Left ventricle myocardium inferior (tissue), 1 donor: ENCODE measurements at places on chromosomes 13 and 19. TPM values are rescaled to one million over a fixed set of nuclear protein-coding genes. Genes with fewer than 3 reads are reported as not detected.
A peak's percentile ranks its signal among the peaks of the same experiment; 100 is the strongest.

USE1 gene
- 27.5 TPM for total RNA-seq

ACER1 gene
- total RNA-seq, result not detected

RYR1 gene
- 0.74 TPM for total RNA-seq

PRKCG gene
- not detected for total RNA-seq

KLK2 gene
- not detected for total RNA-seq

BCL3 gene
- 15.0 TPM for total RNA-seq

GRCh38 chr19:38831142-38831605 is 420 bp downstream of the ECH1 start:
- peak overlapping the region; percentile 97 for H3K27ac ChIP-seq
- peak; percentile 76 for DNase-seq
- peak overlapping the region; percentile 82 for H3K4me3 ChIP-seq
- no peaks in the 10 kb centered on the region for H3K27me3 ChIP-seq
- peaks cover 46% of the 10 kb centered on the region for H3K36me3 ChIP-seq
- H3K4me1 ChIP-seq, result peaks cover 74% of the 10 kb centered on the region

DNA sequence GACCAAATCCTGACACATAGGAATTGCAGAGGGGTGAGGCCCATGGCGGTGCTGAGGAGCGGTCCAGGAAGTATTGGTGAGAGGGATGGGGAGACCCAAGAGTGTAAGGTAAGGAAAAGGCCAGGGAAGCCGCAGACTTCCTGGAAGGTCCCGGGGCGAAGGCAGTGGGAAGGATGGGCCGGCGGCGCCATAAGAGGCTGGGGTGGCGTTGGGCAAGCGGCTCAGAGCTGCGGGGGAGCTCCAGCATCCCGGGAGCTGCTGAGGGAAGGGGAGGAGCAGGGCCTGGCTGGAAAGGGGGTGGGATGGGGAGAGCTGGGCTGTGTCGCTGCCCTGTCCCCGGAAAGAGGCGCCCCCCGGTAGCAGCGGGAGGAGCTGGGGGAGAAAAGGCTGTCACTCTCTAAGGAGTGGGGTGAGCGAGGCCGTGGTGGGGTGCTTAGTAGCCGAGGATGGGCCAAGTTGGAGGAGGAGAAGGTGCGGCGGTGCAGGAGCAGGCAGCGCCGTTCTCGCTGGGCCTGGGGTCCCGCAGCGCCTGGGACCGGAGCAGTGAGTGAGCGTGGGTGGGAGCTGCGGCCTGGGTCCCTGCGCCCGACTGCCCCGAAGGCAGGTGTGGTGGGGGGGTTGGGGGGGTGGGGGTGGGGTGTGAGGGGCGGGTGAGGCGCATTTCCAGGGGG is 30.7 kb downstream of the C1QTNF9 start:
- no peak for DNase-seq
- H3K36me3 ChIP-seq, result no peaks in the 10 kb centered on the region

GRCh38 chr13:110259651-110260050 is 47.3 kb downstream of the COL4A1 start:
- H3K27ac ChIP-seq, result peak overlapping the region; percentile 52
- H3K4me1 ChIP-seq, result peaks cover 84% of the 10 kb centered on the region
- H3K27me3 ChIP-seq, result no peaks in the 10 kb centered on the region

DNA sequence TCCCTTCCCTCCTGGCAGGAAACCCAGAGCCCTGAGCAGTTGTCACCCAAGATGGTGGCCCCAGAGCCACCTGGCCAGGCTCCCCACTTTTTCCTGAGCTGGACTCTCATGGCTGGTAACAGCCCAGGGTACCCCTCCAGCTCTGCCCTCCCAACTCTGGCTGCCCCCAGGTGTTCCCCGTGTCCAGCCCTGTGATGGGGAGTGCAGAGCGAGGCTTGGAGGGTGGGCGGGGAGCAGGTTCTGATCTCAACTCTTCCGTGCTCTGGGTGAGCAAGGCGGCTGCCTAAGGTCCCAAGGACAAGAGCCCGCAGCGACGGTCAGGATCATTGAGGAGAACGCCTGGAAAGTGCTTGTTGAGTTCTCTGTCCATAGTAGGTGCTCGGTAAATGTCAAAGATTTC is 54.7 kb upstream of the GAS6 start:
- no peaks in the 10 kb centered on the region for H3K36me3 ChIP-seq
- no peaks in the 10 kb centered on the region for H3K4me1 ChIP-seq
- no peak overlapping the region for H3K4me3 ChIP-seq
- DNase-seq, result no peak
- no peak overlapping the region for H3K27ac ChIP-seq
- peaks cover 41% of the 10 kb centered on the region for H3K27me3 ChIP-seq

DNA sequence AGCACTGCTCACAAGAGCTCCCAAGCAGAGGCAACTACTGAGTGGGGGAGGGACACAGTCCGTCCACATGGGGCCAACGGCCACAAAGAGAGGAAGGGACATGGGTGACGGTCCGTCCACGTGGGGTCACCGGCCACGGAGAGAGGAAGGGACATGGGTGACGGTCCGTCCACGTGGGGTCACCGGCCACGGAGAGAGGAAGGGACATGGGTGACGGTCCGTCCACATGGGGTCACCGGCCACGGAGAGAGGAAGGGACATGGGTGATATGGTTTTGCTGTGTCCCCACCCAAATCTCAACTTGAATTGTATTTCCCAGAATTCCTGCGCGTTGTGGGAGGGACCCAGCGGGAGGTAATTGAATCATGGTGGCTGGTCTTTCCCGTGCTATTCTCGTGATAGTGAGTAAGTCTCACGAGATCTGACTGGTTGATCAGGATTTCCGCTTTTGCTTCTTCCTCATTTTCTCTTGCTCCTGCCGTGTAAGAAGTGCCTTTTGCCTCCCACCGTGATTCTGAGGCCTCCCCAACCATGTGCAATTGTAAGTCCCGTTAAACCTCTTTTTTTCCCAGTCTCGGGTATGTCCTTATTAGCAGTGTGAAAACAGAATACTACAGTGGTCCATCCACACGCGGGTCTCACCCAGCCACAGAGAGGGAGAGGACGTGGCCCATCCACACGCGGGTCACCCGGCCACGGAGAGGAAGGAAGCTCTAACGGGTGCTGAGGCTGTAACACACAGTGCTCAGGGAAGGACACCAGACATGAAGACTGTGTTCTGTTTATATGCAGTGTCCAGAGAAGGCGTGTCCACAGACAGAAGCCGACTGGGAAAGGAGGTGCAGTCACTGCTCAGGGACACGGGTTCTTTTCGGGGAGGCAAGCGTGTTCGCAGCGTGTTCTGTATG is 48.5 kb downstream of the GAS6 start:
- H3K27ac ChIP-seq, result no peak overlapping the region
- no peaks in the 10 kb centered on the region for H3K36me3 ChIP-seq
- H3K27me3 ChIP-seq, result no peaks in the 10 kb centered on the region
- H3K4me1 ChIP-seq, result peaks cover 58% of the 10 kb centered on the region
- peak overlapping the region; percentile 41 for H3K4me3 ChIP-seq

- H3K36me3 ChIP-seq, result no peaks in the 10 kb centered on the region
- no peak overlapping the region for H3K4me3 ChIP-seq
- no peak for DNase-seq
- no peaks in the 10 kb centered on the region for H3K4me1 ChIP-seq
Measured at GRCh38 chr19:8126511-8126910, 22.9 kb downstream of the FBN3 start.

DNA sequence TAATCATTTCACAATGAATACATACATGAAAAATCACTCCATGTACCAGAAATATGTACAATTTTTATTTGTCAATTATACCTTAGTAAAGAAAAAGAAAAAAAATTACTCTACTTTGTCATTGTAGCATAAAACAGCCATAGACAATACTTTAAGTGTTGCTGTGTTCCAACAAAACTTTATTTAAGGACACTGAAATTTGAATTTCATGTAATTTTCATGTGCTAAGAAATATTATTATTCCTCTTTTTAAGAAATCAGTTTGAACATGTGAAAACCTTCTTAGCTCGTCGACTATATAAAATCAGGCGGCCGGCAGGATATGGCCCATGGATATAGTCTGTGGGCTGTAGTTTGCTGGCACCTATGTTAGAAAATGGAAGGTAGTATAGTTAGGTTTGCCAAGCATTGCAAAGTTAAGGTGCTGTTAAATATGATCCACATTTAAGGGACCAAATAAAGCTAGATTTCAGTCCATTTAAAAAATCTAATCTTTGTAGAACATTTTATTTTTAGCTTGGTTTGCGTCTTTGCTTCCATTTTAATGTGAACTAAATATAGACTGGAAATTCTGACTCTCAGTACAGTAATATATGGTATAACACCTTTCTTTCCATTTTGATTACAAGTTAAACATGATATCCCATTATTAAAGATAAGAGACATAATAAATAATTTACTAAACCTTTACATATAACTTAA is 6.5 kb downstream of the DGKH start:
- H3K4me1 ChIP-seq, result peaks cover 30% of the 10 kb centered on the region
- DNase-seq, result no peak
- H3K36me3 ChIP-seq, result peaks cover 9% of the 10 kb centered on the region
- H3K27me3 ChIP-seq, result no peaks in the 10 kb centered on the region
- H3K27ac ChIP-seq, result peak overlapping the region; percentile 37

- no peak overlapping the region for H3K4me3 ChIP-seq
- DNase-seq, result no peak
- H3K36me3 ChIP-seq, result no peaks in the 10 kb centered on the region
- no peak overlapping the region for H3K27ac ChIP-seq
- peaks cover 17% of the 10 kb centered on the region for H3K27me3 ChIP-seq
Measured at GRCh38 chr19:16139752-16140151, 3.7 kb upstream of the HSH2D start.

DNA sequence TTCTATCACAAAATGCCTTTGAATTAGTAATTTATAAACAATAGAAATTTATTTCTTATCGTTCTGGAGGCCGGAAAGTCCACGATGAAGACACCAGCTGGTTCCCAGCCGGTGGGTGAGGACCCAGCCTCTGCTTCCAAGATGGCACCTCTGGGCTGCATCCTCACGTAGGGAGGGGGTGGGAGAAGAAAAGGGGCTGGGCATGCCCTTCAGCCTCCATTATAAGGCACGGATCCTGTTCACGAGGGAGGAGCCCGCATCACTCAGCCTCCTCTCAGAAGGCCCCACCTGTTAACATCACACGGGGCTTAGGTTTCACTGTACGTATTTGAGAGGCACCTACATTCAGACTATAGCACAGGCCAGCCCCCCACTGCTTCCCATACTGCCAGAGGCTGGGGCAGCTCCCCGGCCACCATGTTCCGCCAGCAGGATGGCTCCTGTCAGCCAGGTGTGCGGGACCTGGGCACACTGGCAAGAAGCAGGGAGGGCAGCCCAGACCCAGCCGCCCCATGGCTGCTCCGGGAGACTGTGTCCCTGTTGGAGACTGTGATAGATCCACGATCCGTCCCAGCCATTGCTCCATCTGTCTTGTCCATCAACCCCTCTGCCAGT is 131.6 kb downstream of the SOX1 start:
- no peaks in the 10 kb centered on the region for H3K4me1 ChIP-seq
- DNase-seq, result no peak
- H3K27me3 ChIP-seq, result peaks cover 65% of the 10 kb centered on the region
- no peak overlapping the region for H3K27ac ChIP-seq
- no peaks in the 10 kb centered on the region for H3K36me3 ChIP-seq

DNA sequence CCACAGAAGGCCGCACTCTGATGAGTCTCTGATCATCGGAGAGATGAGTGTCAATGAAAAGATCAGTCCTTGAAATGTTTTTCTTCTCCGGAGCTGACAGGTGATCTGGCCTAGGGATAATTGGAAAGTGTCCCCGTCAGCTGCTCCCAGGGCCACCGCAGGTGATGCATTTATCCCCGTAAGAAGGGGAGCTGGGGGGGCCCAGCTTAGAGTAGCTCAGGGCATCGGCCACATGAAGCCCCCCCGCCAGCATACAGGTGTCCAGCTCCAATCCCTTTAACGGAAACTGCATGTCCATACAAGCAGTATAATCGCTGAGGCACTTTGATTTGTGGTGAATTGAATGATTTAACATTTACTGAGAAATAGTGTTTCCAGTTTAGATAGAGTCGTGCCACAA is 27.7 kb downstream of the ATP4B start:
- no peak overlapping the region for H3K27ac ChIP-seq
- no peaks in the 10 kb centered on the region for H3K4me1 ChIP-seq
- DNase-seq, result peak; percentile 0
- peaks cover 53% of the 10 kb centered on the region for H3K36me3 ChIP-seq

GRCh38 chr13:25143706-25144105 is 28.4 kb downstream of the AMER2 start:
- no peaks in the 10 kb centered on the region for H3K36me3 ChIP-seq
- peaks cover 48% of the 10 kb centered on the region for H3K27me3 ChIP-seq
- no peak for DNase-seq
- H3K4me3 ChIP-seq, result no peak overlapping the region
- no peak overlapping the region for H3K27ac ChIP-seq

GRCh38 chr13:92901739-92902138 is 324.9 kb upstream of the GPC6 start:
- H3K4me1 ChIP-seq, result no peaks in the 10 kb centered on the region
- H3K36me3 ChIP-seq, result no peaks in the 10 kb centered on the region
- DNase-seq, result no peak

DNA sequence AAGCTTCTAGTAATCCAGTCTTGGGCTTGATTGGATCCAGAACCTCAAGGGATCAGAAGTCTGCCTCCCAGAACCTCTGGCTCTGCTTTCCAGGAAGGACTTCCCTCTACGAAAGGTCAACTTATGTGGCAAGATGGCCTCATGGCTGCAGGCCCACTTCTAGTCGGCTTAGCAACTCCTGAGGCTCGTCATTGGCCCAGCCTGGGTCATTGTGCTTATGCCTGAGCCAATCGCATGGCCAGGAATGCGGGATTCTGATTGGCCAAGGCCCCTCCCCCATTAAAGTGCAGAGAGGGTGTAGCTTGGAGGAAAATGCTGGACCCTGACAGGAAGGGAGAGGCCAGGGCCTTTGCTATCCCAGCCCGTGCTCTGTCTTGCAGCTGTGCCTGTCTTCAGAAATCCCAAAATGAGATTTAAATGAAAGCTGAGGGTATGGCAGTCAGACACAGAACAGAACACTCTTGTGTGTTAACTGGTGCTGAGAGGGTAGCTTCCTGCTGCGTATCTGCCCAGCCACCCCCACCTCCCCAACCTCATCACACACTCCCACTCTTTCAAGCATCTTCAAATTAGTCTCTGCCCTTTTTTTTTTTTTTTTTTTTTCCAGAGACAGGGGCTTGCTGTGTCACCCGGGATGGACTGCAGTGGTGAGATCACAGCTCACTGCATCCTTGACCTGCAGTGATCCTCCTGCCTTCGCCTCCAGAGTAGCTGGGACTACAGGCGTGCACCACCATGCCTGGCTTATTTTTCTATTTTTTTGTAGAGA is 5.5 kb upstream of the CCNE1 start:
- peak; percentile 67 for DNase-seq
- no peaks in the 10 kb centered on the region for H3K27me3 ChIP-seq
- no peaks in the 10 kb centered on the region for H3K36me3 ChIP-seq
- peak overlapping the region; percentile 42 for H3K27ac ChIP-seq

GRCh38 chr13:99415851-99416331 is 85.4 kb upstream of the TM9SF2 start:
- no peaks in the 10 kb centered on the region for H3K4me1 ChIP-seq
- no peak overlapping the region for H3K4me3 ChIP-seq
- H3K27ac ChIP-seq, result no peak overlapping the region
